ENCODE measurements at places on chromosomes 5 and 9.
A peak's percentile ranks its signal among the peaks of the same experiment; 100 is the strongest.

DNA sequence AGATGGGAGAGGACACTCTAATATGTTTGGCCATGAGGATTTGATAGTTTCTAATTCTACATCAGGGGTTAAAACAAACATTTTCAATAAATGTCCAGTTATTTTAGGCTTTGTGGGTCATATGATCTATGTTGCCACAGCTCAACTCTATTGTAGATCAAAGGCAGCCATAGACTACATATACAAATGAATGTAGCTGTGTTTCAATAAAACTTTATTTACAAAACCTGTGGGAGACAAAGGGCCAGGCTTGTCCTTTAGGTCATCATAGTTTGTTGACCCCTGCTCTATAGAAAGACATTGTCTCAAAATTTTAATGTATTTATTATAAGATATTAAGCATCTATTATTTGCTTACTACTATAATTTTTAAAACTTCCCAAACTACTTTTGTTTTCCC, 325.4 kb upstream of the MEF2C start:
- no peak for DNase-seq

GRCh38 chr9:94779031-94779430, 52.5 kb downstream of the AOPEP start:
- no peak for DNase-seq

DNA sequence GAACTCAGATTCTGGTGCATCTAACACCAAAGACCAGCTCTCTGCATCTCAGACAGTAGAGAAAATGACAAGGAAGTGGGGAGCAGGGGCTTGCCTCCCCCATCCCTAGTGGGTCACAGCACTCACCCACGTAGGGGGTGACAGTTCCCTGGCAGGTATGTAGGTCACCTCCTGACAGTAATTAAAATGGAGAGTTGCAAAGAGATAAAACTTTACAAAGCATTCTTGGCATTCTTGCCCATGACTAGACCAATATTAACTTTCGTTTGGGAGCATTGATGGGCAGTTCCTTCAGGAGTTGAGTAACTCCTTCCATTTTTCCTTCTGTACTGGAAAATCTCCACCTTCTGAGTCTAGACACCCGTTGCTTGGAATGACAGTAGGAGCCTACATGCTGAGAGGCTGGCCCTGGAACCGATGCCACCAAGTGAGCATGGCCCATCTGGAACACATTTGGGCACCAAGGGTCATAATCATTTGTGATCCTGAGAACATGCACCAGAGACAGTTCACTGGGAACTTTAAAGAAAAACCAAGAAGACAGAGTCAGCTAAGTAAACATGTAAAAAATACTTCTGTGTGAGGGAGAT, 81.5 kb upstream of the MSX2 start:
- DNase-seq: no peak

- DNase-seq: no peak
Observed at GRCh38 chr5:145360936-145361335, 474.2 kb downstream of the PRELID2 start.

- no peak for DNase-seq
Observed at GRCh38 chr5:83406906-83407305, 64.6 kb upstream of the VCAN start.

GRCh38 chr5:174046558-174046957, 1.1 kb downstream of the NSG2 start:
- DNase-seq: no peak

DNA sequence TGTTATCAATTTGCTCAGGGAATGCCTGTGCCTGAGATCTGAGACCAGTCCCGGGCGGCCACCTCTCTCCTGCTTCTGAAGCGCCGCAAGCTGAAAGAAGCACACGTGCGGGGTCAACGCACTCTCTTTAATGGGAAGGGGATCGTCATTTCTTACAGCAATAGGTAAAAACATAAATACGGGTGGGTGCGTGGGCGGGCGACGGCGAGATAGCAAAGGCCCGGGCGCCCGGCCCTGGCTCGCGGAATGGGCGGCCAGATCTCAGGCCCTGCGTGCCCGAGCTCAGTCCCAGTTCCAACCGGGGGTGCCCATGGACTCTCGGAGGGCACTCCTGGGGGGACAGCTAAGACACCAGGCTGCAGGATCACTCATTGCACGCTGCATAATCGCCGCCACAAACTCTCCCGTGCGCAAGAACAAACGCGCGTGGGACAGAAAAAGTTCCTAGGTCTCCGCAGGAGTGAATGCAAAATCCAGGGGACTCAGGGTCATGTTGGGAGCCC, 3.0 kb downstream of the NKX2-5 start:
- no peak for DNase-seq

DNA sequence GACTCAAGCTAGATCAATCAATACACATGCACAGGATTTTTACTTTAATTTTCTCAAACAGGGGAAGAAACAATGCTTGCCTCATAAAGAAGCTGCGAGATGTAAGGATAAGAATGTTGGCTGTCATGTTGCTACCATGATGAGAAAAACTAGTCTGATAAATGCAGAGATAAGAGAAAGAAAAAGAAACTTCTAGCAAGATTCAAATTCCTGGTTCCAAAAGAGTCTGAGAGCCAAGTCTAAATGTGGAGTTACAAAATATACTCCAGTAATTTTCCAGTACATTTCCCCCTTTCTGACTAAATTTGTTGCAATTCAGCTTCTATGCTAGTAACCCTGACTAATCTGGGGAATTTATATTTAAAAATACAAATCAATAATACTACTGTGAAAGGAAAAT, 10.4 kb upstream of the ANXA1 start:
- no peak for DNase-seq

GRCh38 chr5:126514131-126514557, 80.9 kb downstream of the ALDH7A1 start:
- no peak for DNase-seq

GRCh38 chr9:115923903-115924668, 229.5 kb upstream of the PAPPA start:
- DNase-seq: no peak

- DNase-seq: no peak
Observed at GRCh38 chr5:146816775-146817387, 61.7 kb downstream of the PPP2R2B start.

DNA sequence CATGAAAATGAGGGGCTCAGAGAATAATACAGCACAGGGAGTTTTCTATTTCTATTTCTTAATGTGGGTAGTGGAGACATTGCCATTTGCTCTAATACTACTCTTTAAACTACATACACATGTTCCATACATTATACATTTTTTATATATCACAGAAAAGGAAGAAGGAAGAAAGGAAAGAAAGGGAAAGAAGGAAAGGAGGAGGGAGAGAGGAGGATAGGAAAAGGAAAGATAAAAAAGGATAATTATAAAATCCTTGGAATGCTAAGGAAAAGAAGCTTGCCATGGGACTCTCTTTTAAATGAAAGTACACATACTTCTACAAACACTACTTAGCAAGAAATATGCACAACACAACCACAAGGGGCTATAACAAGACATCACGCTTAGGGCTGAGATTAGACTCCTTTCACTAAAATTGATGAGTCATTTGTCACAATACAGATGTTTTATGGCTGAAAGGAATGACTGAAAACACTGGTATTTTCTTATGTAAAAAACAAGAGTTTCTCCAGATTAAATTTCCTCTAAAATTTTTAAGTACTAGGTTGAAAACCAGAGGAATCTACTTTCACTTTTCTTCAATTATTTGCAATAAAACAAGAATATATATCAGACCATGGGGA, 219.8 kb downstream of the ARL15 start:
- no peak for DNase-seq

DNA sequence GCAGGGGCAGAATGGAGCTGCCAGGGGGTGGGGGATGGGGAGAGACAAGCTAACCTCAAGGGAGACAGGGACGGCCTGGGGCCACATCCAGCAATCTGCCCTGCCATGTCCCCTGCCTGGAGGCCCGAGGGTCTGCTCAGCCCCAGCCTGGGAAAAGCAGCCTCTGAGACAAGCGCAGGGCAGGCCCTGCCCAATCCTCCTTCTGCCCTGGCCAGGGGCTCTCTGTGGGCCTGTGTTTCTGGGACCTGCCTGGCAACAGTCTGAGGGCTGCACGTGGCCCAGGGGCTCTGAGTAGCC, 13.9 kb upstream of the QSOX2 start:
- no peak for DNase-seq

GRCh38 chr5:176790941-176791340, 19.4 kb upstream of the UNC5A start:
- no peak for DNase-seq

DNA sequence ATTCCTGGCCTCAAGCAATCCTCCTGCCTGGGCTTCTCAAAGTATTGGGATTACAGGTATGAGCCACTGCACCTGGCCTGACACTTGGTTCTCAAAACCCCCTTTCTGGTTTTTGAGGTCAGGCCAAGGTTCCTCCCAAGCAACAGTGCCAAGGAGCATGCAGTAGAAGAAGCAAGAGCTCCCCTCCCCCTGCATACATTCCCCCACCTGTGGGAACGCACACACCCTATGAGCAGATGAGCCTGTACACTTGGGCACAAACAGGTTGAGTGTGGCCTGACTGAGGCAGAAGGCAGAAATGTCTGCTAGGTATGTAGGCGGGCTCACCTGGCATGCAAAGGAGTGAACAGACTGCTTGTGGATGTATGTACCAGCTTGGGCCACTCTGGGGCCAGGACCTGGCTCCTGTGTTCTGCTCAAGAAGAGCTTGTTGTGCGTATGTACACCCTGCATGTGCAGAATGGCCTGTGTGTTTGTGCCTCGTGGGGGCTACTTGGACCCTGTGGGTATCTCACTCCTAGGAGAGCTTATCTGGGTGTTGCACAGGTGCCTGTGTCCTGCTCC, 1.7 kb downstream of the GPRIN1 start:
- DNase-seq: no peak

DNA sequence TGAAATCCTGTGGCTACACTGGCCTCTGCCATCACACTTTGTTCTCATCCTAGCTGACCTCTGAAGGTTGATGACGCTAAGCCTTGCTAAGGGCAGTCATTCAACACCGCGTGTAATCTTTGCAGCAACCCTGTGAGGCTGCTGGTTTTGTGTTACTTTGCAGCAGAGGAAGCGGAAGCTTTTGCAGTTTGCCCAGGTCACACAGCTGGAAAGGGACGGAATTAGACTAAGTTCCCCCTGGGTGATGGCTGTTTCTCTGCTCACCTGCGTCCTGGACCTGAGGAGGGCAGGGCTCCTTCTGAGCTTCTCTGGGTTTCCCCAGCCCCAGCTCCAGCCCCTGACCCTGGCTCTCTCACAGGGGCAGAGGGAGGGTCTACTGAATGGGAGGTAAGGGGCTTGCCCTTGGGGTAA, 7.3 kb upstream of the SLC25A51 start:
- DNase-seq: no peak

DNA sequence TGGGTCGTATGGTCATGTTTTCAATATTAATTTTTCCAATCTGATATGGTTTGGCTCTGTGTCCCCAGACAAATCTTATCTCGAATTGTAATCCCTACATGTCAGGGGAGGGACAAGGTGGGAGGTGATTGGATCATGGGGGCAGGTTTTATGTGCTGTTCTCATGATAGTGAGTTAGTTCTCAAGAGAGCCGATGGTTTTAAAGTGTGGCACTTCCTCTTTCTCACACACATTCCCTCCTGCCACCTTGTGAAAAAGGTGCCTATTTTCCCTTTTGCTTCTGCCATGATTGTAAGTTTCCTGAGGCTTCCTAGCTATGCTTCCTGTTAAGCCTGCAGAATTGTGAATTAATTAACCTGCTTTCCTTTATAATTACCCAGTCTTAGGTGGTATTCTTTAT, 309.1 kb upstream of the GRIN3A start:
- no peak for DNase-seq

- no peak for DNase-seq
Observed at GRCh38 chr9:27423915-27424710, 100.0 kb upstream of the IFNK start.

- no peak for DNase-seq
Observed at GRCh38 chr5:103414604-103415003, 148.0 kb downstream of the NUDT12 start.

DNA sequence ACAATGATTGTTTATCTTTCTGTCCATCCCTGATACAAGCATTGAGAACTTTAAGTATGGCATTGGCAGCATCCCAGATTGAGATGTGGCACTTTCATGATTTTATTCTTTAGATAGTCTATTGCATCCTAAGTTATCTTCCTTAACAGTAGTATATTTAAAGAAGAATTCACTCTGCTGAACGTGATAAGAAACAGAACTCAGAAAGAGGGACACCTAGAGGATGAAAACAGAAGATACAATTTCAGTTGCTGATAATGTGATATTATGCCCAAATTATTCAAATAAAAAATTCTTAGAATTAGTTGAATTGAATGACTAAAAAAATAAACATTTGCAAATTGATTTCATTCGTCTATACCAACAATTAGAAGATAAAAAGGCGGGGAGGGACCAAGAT, 218.1 kb upstream of the DMRTA1 start:
- DNase-seq: no peak

- DNase-seq: no peak
Observed at GRCh38 chr5:33306758-33307157, 134.0 kb upstream of the TARS1 start.

- DNase-seq: no peak
Observed at GRCh38 chr5:143399616-143400540, 3.6 kb downstream of the NR3C1 start.

DNA sequence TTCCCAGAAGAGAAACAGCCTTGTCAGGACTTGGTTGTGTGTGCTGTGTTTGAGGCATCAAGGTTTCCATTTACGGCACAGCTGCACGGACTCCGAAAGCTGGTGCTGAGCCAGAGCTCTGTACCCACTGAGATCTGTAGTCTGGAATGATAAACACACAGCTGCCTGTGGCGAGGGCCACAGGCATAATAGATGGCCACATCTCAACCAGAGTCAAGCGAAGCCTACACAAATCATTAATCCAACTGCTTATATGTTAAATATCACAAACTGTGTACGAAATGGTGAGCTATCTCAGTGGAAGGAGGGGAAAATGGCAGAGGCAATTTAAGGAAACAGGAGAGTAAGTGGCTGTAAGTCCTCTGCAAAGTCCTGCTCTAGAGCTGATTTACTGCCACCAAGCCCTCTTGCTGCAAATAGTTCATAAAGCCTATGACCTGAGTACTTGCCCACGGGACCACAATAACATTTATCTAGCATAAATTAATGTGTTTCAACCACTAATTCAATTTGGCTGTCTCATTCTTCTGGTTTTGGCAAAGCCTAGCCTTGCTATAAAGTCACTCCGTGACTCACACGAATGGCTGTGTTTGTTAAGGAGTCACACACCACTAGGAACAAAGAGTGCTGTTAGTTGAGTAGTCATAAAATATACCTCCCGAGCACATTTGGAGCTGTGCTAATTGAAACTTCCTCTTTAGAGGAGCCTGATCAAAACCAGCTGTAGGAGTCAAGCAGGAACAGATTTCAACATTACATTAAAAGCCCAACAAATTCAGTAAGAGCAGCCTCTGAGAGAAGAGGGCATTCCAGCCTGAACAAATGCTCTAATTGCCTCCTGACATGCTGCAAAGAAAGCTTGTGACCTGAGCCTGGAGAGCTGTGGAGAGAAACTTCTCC, 738.6 kb upstream of the ZNF608 start:
- DNase-seq: no peak

DNA sequence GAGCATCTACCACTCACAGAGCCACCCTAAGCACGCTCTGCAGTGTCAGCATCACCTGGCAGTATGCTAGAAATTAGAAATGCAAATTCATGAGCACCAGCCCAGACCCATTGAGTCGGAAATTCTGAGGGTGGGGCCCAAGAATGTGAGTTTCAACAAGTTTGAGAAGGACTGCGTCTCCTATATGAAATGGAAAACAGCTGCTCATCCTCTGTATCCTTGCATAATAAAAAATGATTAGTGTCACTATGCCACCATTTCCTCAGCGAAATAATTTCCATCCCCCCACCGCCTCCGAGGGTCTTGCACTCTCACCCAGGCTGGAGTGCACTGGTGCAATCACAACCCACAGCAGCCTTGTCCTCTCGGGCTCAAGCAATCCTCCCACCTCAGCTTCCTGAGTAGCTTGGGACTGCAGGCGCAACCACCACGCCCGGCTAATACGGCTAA, 1.3 kb upstream of the IQGAP2 start:
- DNase-seq: peak; percentile 43

GRCh38 chr5:3202570-3202969, 393.1 kb upstream of the IRX1 start:
- DNase-seq: no peak
